DMS153 (cell line): ENCODE measurements at places on chromosomes 7 and 10.

- DNase-seq = no peak
Observed at GRCh38 chr10:43387678-43388032, 16.2 kb downstream of the FXYD4 start.

- no peak for DNase-seq
Observed at GRCh38 chr7:90972906-90973550, 291.2 kb upstream of the FZD1 start.

GRCh38 chr10:70649526-70649925 is 22.8 kb upstream of the ADAMTS14 start:
- no peak for DNase-seq

GRCh38 chr7:2729893-2730716 is 42.1 kb downstream of the AMZ1 start:
- DNase-seq = no peak

GRCh38 chr7:45580053-45580872 is 6.1 kb downstream of the ADCY1 start:
- peak; percentile 63 for DNase-seq

- DNase-seq = no peak
Observed at GRCh38 chr7:94698275-94698674, 42.3 kb upstream of the SGCE start.

- no peak for DNase-seq
Observed at GRCh38 chr10:68792115-68792514, 35.2 kb upstream of the STOX1 start.

DNA sequence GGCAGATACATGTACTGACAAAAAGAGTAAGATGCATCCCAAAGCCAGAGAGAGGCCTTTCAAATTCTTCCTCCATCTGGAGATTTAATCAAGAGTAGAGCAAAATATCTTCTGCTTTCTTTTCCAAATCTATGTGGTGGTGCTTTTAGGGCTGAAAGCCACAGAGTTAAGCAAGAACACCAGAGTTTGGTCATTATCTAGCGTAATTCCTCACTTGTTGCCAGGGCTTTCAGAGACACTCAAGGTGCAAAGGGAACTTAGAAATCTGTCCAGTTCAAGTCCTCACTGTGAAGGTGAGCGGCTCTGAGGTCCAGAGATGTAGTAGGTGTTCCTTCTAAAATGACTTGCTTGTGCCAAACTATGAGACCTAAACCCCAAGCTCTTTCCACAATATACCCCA is 10.9 kb upstream of the NFE2L3 start:
- no peak for DNase-seq

DNA sequence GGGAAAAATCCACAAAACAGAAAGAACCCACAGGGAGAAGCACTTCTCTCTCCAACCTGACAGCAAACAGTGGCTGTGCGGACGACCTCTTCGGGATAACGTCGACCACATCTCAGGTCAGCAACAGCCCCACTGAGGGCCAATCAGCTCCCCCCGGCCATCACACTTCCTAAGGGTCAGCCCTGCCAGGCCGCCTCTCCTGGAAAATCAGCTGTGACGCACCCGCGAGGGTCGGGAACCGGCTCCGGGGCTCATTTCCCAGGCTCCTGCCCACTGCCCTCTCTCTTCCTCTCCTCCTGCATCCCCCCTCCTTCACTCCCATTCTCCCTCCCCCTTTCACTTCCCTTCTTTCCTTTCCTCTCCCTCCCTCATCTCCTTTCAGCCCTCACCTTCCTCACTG is 118.3 kb downstream of the DIP2C start:
- DNase-seq = no peak

DNA sequence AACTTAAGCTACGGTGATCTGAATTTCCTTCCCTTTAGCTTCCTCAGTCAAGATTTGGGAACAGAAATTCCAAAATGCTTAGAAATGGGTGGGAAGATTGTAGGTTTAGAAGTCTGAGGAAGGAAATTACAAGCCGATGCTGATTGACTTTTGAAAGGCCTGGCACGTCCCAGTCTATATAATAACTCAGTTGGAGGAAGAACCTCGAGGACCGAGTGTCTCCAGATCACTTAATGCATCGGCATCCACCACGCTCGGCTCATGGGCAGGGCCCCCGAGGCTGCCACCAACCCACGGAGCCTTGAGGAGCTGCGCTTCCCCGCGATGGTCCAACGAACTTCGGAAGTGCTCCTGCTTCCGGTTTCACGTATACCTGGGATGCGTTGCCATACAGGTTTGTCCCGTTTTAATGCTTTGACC is 10.4 kb upstream of the SP8 start:
- no peak for DNase-seq

DNA sequence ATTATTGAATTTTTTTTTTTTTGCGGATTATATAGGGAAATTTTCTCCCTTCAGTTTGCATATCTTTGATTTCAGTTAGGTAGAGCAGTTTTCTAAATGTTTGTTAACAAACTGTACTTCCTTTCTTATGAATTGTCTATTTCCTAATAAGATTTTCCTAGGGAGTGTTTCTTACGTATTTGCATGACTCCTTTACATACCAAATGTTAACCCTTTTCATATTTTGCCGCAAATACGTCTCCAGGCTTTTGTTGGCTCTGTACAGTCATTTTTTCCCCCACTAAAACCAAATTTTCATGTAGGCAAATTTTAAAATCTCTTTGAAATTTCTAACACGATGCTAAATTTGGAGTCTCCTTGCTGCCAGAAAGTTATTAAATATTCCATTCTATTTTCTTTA is 1.9 kb upstream of the FRAT2 start:
- no peak for DNase-seq

DNA sequence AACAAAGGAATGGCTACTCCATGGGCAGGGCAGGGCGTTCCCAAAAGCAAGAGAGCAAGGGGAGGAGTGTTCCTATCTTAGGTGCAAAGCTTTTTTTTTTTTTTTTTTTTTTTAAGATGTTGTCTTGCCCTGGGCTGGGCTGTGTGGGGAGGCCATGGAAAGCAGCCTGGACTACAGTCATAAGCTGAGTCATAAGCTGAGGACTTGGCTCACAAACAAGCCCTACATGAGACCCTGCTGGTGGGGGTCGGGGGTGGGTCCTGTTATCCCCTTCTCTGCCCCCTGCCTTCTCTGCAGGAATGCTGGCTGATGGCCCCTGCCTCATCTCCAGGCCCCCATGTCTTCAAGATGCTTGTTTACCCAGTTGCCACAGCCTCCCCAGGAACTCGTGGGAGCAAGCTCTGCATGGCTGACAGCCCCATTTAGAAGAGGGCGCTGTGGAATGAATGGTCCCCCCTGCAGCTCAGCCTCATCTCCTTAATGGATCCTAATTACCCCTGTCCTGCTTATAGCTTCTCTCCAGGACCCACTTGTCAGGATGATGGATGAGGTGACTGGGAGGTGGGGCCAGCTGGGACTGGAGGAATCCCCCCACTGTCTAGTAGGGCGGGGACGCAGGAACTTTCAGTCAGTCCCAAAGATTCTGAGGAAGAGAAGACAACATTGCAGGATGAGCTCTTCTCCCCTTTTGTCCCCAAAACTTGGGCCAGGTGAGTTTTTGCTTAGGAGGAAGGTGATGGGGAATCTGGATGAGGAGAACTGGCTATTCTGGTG is 340.8 kb upstream of the PODXL start:
- DNase-seq = no peak

DNA sequence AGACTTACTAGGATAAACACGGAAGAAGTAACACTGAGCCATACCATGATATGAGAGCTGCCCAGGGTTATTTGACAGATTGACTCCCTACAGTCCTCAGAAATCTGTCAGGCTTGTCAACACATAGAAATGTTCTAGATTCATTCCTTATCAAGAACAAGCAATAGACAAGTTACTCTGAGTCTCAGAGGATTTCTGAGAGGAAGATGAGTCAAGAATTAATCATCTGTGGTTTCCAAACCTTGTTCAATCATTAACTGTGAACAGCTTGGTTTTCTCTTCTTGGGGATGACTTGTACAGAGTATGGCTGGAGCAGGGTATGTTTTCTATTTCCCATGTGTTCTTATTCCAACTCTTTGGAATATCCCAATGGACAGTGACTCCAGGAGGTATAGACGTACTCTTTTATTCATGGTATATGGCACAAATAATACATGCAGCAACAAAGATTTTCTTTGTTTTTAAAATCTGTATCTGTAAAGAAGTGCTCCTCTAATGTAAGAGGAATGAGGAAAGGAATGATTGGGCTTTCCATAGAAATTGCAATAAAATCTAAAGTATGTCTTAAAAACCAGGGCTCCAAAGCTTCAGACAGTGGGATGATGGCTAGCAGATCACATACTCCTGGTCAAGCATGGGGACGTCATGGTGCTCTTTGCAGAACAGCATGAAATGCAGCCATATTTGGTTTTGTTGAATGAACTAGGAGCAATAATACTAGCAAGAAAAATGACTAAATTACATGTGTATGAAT is 11.9 kb upstream of the SFR1 start:
- DNase-seq = no peak

GRCh38 chr7:81190997-81191768 is 272.3 kb upstream of the SEMA3C start:
- DNase-seq = no peak

DNA sequence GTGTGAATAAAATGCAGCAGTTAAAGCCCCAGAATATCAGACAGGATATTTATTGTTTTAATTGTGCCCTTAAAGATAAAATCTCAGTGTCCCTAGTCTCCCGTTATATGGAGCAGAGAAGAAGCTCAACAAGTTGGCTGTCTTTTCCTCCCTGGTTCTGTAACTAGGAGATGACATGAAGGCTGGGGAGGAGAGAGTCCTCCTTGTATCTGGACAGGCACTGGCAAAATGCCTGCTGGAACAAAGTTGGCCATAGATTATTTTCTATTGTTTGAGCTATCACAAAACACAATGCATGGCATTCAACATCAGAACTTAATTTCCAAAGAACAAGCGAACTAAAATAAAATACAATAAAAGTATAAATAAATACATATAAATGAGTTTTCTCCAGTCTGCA is 694.9 kb upstream of the KCND2 start:
- no peak for DNase-seq

- DNase-seq = no peak
Observed at GRCh38 chr10:35707642-35708425, 65.7 kb upstream of the FZD8 start.

- DNase-seq = no peak
Observed at GRCh38 chr7:29612596-29612995, 49.0 kb downstream of the PRR15 start.

DNA sequence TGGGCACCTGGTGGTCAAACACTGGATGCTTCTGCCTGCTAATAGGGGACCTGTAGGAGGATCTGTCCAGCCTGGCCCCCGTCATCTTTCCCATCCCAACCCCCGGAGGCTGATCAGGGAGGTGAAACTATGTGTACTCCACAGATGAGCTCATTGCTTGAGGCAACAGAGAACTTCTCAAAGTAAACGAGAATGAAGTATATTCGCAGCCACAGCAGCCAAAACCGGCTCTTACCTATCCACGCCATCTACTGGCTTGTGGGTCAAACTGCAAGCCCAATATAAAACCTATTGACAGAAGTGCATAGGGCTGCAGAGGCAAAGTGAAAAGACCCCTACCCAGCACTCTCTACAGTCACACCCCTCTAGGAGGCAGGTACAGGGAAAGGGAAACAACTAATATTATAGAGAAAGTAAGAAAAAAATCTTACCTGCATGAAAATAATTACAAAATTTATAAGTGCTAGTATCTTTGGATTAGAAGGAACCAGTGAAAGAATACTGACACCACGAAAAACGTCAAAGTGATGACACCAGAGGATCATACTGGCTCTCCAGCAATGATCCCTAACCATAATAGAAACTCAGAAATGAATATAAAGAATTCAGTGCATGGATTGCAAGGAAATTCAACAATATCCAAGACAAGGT is 973.5 kb downstream of the ANKRD7 start:
- DNase-seq = peak; percentile 50

DNA sequence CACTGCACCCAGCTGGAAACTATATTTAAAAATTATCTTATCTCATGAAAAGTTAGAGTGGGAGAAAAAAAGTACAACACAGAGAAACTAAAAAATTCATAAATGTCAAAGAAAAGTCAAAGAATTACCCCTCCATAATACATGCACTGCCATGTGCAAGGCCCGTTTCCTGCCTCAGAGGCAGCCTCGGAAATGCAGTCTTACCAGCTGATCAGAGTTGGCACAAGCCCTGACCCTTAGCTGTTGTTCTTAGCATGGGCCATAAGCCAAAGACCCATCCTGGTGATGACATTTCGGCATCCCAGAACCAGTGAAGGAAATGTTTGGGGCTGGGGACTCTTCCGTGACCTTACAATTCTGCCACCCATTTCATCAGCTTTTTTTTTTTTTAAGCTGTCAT is 21.6 kb downstream of the RBM48 start:
- DNase-seq = no peak

DNA sequence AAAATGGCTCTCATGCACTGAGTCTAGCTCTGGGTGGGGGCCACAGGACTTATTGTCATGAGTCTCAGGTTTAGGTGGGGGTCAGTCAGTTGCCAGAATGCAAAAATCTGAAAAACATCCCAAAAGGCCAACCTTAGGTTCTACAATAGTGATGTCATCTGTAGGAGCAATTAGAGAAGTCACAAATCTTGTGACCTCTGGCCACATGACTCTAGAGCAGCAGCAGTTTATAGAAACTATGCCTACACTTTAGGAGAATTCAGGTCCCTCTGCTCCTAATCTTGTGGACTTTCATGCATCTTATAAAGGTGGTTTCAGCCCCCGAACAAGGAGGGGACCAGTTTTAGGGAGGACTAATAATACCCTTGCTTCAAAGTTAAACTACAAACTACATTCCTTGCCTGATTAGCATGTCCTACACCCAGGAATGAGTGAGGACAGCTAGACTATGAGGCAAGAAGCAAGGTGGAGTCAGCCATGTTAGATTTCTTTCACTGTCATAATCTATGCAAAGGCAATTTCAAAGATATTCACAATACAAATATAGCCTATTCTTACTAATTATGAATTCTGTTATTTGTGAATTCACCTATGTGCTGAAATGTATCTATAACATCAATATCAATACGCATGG is 123.5 kb upstream of the ADCY1 start:
- DNase-seq = no peak

DNA sequence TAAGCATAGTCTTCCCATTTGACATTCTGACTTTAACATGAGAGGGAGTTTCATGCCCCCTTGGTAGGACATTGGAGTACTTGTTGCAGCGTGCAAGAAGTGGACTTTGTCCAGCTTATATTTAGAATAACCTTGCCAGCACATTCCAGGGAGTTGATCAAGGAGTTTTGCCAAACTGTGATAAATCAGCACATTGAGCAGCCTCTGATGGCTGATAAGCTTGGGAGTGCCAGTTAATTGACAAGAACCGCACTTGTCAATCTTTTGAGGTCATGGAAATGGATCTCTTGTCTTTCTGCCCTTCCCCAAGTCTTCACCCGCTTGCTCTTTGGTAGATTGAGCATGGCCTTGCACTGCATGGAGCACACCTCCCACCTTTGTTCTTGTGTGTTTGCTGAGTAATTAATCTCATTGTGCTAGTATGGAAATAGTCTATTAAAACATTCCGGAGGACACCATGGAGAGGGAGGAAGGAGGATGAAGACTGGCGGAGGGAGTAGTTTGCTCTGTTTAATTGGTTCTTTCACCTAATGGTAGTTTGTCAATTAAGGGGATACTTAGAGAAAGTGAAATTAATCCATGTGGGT is 668.5 kb upstream of the GALNT17 start:
- no peak for DNase-seq
